ENCODE measurements at places on chromosomes 11 and 22.

DNA sequence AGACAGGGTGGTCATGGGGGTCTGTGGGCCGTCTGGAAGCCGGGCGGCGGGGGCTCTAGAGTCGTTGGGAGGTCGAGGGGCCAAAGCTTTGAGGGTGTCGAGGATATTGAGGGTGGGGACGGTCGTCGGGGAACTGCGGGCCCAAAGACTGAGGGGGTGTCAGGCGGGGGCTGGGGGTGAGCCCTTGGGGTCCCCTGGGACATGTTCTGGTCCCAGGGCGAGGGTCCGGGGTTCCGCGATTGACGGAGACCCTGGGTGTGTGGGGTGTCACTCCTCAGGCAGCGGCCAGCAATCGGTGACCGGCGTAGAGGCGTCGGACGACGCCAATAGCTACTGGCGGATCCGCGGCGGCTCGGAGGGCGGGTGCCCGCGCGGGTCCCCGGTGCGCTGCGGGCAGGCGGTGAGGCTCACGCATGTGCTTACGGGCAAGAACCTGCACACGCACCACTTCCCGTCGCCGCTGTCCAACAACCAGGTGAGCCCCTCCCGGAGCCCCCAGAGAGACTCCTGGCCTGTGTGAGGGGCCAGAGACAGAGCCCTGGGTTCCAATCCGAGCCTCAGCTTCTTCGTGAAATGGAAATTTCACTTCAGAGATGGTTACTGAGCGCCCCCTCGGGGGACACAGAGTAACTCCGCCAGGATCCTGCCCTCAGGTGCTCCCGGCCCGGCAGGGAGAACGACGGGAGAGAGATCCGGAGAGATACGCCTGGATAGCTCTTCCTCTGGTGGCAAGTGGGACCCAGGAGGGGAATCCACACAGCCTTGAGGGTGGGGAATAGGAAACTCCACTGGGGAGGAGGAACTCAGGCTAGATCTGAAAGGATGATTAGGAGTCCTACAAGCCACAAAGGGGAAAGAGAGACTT lies 714 bp downstream of the SDF2L1 start:
- DNase-seq, result peak; percentile 50

- no peak for DNase-seq
Measured at GRCh38 chr11:10633261-10633660, 60.3 kb downstream of the IRAG1 start.

GRCh38 chr11:4560467-4560866 lies 15.5 kb downstream of the OR52M1 start:
- DNase-seq, result no peak

DNA sequence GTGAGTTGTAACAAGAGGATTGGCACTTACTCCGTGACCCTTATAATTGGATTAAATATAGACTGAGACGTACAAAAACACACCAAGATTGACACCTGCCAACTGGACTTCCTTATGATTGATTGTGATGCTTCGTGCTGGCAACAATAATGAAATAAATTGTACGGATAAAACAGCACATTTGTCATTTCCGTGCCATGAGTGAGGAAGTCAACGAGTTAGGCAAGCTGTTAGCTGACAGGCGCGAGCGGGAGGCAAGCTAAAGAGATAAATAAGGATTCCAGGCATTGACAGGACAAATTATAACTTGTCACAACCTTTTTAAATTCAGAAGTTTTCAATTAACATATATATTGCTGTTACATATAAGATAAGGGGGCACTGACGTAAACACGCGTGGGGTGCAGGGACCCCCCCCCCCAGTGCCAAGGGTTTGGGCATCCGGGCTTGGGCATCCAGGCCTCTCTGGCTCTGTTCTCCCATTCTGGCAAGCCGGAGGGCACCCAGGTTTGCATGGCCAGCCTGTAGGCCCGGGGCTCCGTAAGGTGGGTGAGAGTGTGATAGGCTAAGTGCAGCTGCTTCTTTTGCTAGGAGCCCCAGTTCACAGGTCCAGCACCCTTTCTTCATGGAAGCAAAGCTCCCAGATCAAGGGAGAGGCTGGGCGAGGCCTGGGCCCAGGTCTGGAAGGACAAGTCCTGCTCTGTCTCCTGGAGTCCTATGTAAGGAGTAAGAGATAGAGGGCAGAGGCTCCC lies 11.2 kb upstream of the PAX6 start:
- DNase-seq, result no peak

- no peak for DNase-seq
Measured at GRCh38 chr11:26778000-26778757, 56.3 kb upstream of the SLC5A12 start.

DNA sequence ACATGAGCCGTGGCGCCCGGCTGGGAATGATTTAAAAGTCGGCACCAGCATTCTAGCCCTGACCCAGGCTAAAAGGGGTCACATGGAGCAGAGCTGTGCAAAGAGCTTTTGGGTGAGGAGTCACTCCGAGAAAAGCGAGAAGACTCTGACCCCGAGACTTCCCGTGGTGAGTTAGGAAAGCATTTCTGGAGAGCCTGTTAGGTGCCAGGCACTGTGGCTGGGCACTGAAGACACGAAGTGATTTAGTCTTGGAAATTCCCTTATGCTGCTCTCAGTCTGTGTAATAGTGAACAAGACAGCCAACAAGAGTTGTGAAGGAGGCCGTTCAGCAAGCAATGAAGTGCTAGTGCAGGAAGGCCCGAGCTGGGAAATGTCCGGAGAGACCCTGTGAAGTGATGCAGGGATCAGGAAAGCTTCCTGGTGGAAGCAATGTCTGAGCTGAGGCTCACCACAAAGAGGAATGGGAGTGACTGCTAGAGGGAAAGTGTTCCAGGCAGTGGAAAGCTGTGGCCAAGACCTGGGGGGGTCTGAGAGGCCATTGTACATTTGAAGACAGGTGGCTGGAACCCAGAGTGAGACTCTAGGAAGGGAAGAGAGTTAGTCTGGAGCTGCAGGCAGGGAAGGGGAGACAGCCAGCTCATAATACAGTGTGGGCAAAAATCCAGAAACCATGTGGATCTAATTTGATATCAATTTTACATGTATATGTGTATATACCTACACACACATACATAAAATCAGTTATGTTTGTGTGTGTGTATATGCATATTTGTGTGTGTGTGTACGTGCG lies 31.6 kb downstream of the MARK2 start:
- DNase-seq, result no peak

DNA sequence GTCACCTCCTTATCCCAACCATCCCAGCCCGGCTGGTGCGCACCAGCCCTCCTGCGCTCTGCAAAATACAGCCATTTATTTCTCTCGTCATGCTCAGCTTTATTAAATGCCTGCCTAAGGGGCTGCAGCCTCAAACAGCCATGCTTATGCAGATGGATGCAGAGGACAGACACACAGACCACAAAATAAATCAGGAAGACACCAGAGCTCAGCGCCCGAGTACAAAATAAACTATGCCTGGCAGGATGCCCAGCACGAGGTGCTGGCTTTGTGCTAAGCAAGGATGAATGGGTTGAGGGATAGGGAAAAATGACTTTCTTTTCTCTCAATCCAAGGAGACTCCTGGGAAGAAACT lies 70.5 kb downstream of the RPUSD4 start:
- DNase-seq, result no peak

GRCh38 chr11:35619116-35619854 lies 1.0 kb downstream of the FJX1 start:
- DNase-seq, result no peak

DNA sequence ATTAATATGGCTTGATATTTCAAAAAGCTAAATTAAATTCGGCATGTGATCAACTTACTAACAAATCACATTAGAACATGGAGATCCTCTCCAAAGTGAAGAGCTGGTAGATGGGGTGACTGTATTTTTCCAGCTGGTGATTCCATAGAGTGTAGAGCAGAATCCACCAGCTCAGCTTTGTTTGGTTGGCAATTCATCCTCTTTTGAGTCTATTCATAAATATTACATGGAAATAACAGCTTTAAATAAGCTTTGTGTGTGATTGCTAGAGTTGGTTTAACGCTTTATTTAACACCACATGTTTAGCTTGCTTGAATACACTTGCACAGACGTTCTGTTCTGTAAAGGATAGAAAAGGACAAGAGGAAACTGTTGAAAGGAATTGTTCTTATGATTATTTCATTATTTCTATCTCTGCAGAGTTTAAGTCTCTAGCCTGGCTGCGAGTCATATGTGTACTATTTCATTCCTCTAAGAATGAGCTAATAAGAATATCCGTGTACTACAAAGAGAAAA lies 738.3 kb upstream of the KIRREL3 start:
- no peak for DNase-seq

- DNase-seq, result no peak
Measured at GRCh38 chr22:27075891-27076290, 418.5 kb downstream of the MIAT start.

DNA sequence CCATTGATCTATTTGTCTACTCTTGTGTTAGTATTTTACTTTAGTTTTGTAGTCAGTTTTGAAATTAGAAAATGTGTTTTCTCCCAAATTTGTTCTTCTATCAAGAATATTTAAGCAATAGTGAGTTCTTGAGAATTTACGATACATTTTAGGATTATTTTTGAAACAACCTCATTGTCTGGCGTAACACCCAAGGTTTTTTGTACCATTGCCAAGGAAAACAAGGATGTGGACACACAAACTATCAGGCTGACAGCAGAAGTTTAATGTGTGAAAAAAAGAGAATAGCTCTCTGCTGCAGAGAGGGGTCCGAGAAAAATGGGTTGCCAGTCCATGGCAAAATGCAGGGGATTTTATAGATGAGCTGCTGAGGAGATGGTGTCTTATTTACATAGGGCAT lies 865.1 kb upstream of the CNTN5 start:
- DNase-seq, result no peak

All from stimulated activated CD8-positive, alpha-beta memory T cell treated with anti-CD3 and anti-CD28 coated beads, Interleukin-7, amount 100 ng/mL, for 4 hours (primary cell).